ENCODE measurements at places on chromosomes 5 and 9.

GRCh38 chr9:134059188-134059641 lies 8.6 kb downstream of the BRD3 start:
- no peak for DNase-seq

DNA sequence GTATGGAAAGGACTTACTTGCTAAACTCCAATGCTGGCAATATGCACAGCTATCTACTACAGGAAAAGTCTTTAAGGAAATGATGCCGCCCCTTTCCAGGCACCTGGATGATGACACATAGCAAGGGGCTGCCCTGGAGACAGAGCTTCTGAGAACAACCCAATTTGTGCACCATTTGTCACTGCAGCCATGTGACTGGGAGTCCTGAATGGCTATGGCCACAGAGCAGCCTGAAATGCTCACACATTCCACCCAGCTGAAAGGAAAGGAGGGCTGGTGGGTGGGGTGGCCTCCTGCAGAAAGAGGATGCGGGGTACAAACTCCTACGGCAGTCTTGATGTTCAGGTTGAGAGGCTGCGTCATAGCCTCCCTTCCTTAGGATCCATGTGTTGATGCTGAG lies 70.1 kb upstream of the FSTL4 start:
- DNase-seq = no peak

DNA sequence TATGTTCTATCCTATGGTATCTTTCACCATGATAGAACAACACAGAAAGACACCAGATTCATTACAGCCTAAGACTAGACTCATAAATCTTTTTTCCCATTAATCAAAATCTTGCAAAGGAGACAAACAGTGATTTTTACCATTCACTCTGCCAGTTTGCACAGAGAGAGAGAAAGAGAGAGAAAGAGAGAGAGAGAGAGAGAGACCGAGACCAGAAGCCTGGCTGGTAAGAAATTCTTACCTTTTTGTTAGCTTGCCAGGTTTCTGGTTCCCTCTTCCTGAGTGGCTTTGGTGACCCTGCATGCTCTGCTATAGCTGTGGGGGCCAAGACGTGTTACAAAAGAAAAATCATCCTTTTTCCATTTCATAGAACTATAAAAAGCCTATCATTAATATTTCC lies 18.6 kb downstream of the TMEM161B start:
- DNase-seq = no peak

- no peak for DNase-seq
Observed at GRCh38 chr5:76393035-76393680, 9.9 kb upstream of the IQGAP2 start.

- no peak for DNase-seq
Observed at GRCh38 chr5:125891061-125891725, 532.0 kb upstream of the GRAMD2B start.
